ENCODE measurements at places on chromosomes 5 and 9.
A peak's percentile ranks its signal among the peaks of the same experiment; 100 is the strongest.

- no peak overlapping the region for H3K27ac ChIP-seq
- H3K4me1 ChIP-seq: no peaks in the 10 kb centered on the region
- no peak overlapping the region for H3K4me3 ChIP-seq
- H3K36me3 ChIP-seq: no peaks in the 10 kb centered on the region
Measured at GRCh38 chr5:18553269-18553668, 919.0 kb downstream of the TAF11L14 start.

DNA sequence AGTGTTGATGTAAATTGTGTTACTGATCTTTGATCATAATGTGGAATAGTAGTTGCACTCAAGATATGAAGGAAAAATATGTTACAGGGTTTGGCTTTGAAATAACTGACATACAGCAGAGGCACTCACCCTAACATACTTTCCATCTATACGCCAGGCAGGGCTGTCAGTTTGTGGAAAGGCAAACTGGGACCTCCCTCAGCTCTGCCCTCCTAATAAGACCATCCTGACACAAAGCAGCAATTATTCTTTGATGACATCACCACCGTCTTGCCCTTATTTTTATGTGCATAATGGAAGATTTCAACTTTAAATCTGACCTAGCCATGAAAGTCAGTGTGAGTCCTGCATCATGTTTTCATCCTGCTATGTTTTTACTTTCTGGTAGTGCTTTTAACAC is 42.9 kb downstream of the ITGA1 start:
- H3K27me3 ChIP-seq: no peaks in the 10 kb centered on the region
- no peak for DNase-seq
- no peaks in the 10 kb centered on the region for H3K4me1 ChIP-seq
- H3K27ac ChIP-seq: no peak overlapping the region
- H3K36me3 ChIP-seq: no peaks in the 10 kb centered on the region

DNA sequence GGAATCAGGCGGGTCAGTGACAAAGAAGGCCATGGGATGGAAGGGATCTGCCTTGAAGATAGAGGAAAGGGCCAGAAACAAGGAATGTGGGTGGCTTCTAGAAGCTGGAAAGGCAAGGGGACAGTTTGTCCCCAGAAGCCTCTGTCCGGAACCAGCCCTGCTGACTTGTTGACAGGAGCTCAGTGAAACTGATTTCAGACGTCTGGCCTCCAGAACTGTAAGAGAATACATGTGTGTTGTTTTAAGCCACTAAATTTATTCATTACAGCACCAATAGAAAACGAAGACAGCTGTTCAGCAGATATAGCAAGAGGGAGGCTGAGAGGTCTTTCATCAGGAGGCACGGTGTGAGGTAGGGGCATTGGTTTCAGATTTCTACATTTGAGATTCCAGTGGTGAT is 422.5 kb downstream of the KDM4C start:
- H3K4me1 ChIP-seq: peaks cover 13% of the 10 kb centered on the region
- no peak for DNase-seq
- H3K4me3 ChIP-seq: no peak overlapping the region
- peaks cover 64% of the 10 kb centered on the region for H3K36me3 ChIP-seq

GRCh38 chr5:39543335-39543734 is 118.6 kb upstream of the DAB2 start:
- no peak for DNase-seq
- no peak overlapping the region for H3K4me3 ChIP-seq
- peaks cover 1% of the 10 kb centered on the region for H3K4me1 ChIP-seq
- no peaks in the 10 kb centered on the region for H3K36me3 ChIP-seq

DNA sequence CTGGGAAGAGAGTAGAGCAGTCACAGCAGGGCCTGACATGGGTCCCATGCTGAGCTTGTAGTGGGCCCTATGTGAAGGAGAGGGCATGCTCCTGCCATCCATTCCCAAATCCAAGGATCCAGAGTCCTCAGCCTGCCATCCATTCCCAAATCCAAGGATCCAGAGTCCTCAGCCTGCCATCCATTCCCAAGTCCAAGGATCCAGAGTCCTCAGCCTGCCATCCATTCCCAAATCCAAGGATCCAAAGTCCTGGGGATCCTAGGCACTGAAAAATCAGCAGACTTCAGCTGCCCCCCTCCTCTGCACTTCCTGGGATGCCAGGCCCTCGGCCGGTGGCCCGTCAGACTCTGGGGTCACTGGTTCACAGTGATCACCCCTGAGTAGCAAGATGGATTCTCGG is 33.6 kb downstream of the THBS4 start:
- H3K4me1 ChIP-seq: peaks cover 17% of the 10 kb centered on the region
- H3K27me3 ChIP-seq: peaks cover 2% of the 10 kb centered on the region
- H3K36me3 ChIP-seq: no peaks in the 10 kb centered on the region
- H3K27ac ChIP-seq: no peak overlapping the region

- no peak for DNase-seq
- H3K36me3 ChIP-seq: no peaks in the 10 kb centered on the region
- H3K4me1 ChIP-seq: peaks cover 41% of the 10 kb centered on the region
- no peak overlapping the region for H3K27ac ChIP-seq
- H3K4me3 ChIP-seq: no peak overlapping the region
- peaks cover 28% of the 10 kb centered on the region for H3K27me3 ChIP-seq
Measured at GRCh38 chr9:134938346-134939079, 20.8 kb upstream of the FCN1 start.

DNA sequence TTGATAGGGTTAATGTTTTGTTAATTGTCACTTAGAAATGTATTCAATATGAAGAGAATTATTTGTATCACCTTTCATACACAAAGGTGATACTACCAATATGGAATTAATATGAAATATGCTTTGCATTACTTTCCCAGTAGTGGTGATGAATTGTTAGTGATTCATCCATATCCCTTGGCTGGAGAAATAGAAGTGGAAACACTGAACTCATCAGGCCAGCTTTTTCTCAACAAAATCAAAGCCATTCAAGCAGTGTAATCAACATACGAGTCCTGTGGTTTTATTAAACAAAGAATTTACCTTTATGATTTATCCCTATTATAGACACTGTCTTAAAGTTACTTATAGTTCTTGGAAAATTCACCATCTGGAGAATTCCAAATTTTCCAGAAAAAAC is 264.0 kb upstream of the MEF2C start:
- DNase-seq: no peak
- H3K36me3 ChIP-seq: no peaks in the 10 kb centered on the region

DNA sequence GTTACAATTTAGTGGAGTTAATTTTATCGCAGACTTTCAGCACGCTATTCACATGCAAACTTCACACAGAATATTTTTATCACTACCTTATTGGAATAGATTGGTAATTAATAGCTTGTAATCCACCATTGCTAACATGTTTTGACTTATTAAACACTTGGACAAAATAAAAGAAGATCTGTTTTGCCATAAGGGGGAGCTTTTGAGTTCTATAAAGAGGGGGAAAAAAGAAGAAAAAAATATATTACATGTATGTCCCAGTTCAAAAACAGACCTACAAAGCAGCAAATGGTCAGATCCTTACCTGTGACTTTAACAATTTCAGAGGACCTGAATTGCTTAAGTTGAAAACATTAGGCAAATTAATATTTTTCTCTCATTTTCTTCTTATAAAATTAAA is 1.2 kb upstream of the PAPPA start:
- H3K27ac ChIP-seq: no peak overlapping the region
- H3K4me3 ChIP-seq: no peak overlapping the region
- H3K4me1 ChIP-seq: peaks cover 5% of the 10 kb centered on the region
- peaks cover 47% of the 10 kb centered on the region for H3K27me3 ChIP-seq

DNA sequence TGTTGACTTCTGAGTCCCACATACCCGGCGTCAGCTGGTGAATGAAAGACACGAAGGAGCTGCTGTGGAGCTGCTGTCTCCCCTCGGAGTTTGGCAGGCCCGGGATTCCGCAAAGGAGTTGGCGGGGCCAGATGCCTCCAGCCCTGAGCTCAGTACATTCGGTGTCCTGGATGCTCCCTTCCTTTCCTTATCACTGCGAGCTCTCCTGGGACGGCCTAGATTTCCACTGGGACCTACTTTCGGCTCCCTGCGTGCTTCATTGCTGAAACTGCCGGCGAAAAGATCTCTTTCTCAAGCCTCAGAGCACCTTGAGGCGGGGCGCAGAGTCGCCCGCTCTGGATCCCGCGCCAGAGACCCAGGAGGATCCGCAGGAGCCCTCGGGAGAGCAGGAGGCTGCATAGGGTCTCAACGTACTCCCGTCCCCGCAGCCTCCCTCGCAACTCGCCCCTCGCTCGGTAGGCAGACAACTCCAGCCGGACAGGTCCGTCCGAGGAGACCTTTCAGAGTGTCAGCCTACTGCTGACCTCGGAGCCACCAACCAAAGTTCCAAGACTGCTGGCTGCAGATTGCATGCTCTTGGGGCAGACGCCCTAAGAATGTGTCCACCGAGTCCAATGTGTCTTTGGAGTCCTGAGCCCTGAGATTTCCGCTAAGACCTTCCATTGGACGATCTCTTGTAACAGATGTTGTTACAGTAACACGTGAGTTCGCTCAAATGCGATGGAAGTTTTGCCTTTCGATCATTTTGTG is 6.1 kb downstream of the ANXA2R start:
- no peaks in the 10 kb centered on the region for H3K27me3 ChIP-seq
- DNase-seq: no peak

GRCh38 chr5:81949462-81949861 is 22.4 kb upstream of the ATG10 start:
- no peaks in the 10 kb centered on the region for H3K36me3 ChIP-seq
- H3K4me3 ChIP-seq: no peak overlapping the region
- DNase-seq: no peak
- no peaks in the 10 kb centered on the region for H3K27me3 ChIP-seq

- H3K27me3 ChIP-seq: no peaks in the 10 kb centered on the region
- no peak overlapping the region for H3K4me3 ChIP-seq
- H3K4me1 ChIP-seq: no peaks in the 10 kb centered on the region
- no peak overlapping the region for H3K27ac ChIP-seq
- no peak for DNase-seq
- no peaks in the 10 kb centered on the region for H3K36me3 ChIP-seq
Measured at GRCh38 chr9:91880378-91880972, 69.6 kb downstream of the ROR2 start.

GRCh38 chr5:94508461-94509148 is 109.8 kb downstream of the KIAA0825 start:
- H3K27ac ChIP-seq: no peak overlapping the region
- no peak for DNase-seq
- H3K27me3 ChIP-seq: no peaks in the 10 kb centered on the region

DNA sequence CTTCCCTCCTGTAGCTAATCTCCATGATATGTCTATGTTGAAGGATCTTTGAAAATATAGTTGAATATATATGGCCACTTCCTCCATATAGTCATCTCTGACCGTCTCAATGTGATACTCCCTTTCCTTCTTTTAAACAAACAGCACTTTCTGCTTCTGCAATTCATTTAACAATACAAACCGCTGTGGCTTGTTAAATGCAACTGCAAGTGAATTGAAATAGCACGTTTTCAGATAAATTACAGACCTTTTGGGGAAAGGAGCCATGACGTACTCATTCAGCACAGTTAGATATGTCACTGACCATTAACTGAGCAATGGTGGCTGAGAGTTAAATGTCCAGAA is 82.5 kb downstream of the FBXO38 start:
- H3K27ac ChIP-seq: no peak overlapping the region
- no peaks in the 10 kb centered on the region for H3K4me1 ChIP-seq
- no peak for DNase-seq
- no peak overlapping the region for H3K4me3 ChIP-seq
- H3K27me3 ChIP-seq: peaks cover 1% of the 10 kb centered on the region

GRCh38 chr9:133527444-133527920 is 2.7 kb upstream of the MYMK start:
- H3K4me3 ChIP-seq: no peak overlapping the region
- no peaks in the 10 kb centered on the region for H3K36me3 ChIP-seq
- H3K27ac ChIP-seq: no peak overlapping the region
- no peak for DNase-seq

GRCh38 chr5:132688536-132689339 is 14.9 kb downstream of the IL4 start:
- H3K4me1 ChIP-seq: peaks cover 22% of the 10 kb centered on the region
- H3K36me3 ChIP-seq: peaks cover 4% of the 10 kb centered on the region
- H3K4me3 ChIP-seq: no peak overlapping the region
- no peak for DNase-seq
- no peaks in the 10 kb centered on the region for H3K27me3 ChIP-seq

DNA sequence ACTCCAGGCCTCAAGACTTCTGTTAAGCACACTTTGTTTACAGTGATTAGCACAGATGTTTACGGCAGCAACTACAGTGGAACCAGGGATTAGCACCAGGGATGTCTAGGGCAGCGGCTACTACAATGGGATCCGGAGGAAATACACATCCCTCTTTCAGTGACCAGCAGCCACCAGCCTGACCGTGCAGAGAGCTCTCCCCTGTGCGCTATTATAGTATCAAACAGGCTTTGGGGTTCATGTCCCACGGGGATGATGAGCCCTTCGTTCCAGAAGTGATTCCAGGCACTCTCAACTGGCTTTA is 21.5 kb downstream of the GFPT2 start:
- H3K4me1 ChIP-seq: no peaks in the 10 kb centered on the region
- H3K27me3 ChIP-seq: peaks cover 16% of the 10 kb centered on the region
- H3K4me3 ChIP-seq: no peak overlapping the region
- H3K27ac ChIP-seq: no peak overlapping the region
- no peak for DNase-seq

DNA sequence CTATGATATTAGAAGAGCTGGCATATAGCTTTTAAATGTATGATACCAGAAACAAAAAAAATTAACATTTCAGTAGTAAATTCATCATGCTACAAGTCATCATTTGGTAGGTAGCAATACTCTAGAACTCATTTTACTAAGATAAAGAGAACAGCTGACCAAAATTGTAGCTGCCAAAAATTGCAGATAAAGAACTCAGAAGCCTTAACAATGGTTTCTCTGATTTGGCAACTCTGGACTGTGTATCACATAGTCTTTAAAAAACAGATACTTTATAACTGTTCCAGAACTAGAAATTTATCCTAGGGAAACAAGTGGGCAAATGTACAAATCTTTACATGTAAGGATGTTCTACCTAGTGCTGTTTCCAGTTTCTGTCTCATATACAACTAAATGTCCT is 33.9 kb downstream of the ZFR start:
- DNase-seq: no peak
- peaks cover 77% of the 10 kb centered on the region for H3K36me3 ChIP-seq
- H3K4me3 ChIP-seq: no peak overlapping the region

DNA sequence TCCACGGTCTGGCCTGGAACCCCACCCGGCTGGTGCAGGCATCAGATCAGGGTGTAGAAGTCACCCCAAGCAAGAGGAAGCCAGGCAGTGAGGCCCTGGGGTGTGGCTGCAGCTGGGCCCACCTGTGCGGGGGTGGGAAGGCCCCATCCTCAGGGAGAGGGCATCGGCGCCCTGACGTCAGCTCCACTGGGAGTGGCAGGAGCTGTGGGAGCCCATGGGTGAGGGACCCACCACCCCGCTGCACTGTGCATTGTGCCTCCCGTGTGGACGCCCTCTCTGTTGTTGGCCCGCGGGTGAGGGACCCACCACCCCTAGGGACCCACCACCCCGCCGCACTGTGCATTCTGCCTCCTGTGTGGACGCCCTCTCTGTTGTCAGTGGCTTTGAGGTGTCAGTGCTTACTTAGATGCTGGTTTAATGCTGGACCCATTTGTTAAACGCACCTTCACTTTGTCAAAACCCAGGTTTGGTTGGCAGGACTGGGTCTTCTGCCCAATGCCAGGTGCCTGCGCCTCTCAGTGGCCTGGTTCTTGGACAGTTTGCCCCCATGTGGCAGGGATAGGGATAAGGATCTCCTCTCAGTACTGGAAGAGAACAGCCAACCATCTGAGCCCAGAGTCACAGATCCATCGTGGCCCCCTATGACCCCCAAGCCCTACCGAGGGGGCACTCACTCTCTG is 6.9 kb upstream of the EXOC3 start:
- H3K27me3 ChIP-seq: peaks cover 5% of the 10 kb centered on the region
- no peaks in the 10 kb centered on the region for H3K36me3 ChIP-seq
- H3K4me3 ChIP-seq: no peak overlapping the region
- peak; percentile 11 for DNase-seq
- H3K27ac ChIP-seq: no peak overlapping the region
- peaks cover 3% of the 10 kb centered on the region for H3K4me1 ChIP-seq
